ENCODE measurements at places on chromosomes 7 and 10. TPM values are rescaled to one million over a fixed set of nuclear protein-coding genes. Genes with fewer than 3 reads are reported as not detected.

DNA sequence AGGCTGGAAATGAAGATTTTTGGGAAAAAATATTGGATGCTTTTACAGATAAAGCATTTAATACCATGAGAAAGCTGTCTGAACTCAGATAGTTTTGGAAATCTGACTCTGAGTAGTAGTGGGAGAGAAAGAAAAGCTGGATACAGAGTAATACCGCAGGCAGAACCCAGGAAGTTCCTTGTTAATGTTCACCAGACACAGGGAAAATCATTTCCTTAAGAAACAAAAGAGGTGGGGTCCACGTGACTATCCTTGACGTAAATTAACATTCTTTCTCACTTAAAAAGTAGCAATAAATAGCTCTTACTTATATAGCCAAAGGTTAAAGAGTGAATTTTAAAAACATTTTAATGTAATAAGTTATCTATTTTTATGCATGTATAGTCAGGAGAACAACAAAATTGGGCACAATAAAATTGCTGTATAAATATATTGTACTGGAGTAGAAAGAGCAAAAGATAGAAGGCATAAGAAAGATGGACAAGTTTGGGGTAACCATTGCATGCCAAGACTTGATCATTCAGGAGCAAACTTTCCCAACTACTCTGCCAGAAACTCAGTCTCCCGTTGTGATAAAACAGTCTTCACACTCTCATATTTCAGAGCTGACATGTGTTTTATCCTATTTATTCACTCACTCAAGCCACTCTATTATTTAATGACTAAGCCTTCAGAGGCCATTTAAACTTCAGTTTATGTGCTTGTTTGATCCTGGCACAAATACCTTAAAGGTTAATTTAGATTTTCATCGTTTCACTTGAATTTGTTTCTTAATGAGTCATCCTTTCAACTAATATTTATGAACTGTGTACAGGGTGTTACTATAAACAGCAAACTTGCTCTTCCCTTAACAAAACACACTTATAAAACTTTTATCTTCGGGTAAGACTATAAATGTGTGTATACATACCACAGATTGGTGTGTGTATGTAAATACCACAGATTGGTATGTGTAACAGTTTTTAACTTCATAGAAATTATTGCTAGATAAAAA lies 143.1 kb downstream of the GNAI1 start:
- DNase-seq = no peak

GRCh38 chr7:82599895-82600294 lies 156.3 kb upstream of the CACNA2D1 start:
- DNase-seq = no peak

- DNase-seq = no peak
Observed at GRCh38 chr7:1533547-1534329, 3.2 kb downstream of the MAFK start.

DNA sequence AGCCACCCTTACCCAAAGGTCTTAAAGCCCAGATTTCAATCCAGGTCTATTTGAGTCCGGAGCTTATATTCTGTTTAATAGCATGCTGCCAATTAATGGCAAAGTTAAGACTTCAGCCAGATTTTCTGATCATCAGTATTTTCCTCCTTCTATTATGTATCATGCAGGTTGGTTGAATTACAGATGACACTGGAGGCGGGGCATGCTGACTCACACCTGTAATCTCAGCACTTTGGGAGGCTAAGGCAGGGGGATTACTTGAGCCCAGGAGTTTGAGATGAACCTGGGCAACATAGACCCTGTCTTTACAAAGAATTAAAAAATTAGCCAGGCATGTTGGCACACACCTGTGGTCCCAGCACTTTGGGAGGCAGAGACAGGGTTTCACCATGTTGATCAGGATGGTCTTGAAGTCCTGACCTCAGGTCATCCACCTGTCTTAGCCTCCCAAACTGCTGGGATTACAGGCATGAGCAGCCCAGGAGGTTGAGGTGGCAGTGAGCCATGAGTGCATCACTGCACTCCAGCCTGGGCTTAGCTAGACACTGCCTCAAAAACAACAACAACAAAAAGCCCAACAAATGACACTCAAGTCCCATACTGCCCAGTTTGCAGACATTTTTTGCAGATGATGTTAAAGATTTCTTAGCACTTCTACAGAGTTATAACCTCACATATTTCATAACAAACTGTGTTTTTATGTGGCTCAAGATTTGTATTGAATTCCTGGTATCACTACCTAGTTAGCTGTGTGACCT lies 62.5 kb downstream of the MCU start:
- DNase-seq = no peak

- DNase-seq = no peak
Observed at GRCh38 chr7:25967278-25968204, 184.5 kb upstream of the NFE2L3 start.

DNA sequence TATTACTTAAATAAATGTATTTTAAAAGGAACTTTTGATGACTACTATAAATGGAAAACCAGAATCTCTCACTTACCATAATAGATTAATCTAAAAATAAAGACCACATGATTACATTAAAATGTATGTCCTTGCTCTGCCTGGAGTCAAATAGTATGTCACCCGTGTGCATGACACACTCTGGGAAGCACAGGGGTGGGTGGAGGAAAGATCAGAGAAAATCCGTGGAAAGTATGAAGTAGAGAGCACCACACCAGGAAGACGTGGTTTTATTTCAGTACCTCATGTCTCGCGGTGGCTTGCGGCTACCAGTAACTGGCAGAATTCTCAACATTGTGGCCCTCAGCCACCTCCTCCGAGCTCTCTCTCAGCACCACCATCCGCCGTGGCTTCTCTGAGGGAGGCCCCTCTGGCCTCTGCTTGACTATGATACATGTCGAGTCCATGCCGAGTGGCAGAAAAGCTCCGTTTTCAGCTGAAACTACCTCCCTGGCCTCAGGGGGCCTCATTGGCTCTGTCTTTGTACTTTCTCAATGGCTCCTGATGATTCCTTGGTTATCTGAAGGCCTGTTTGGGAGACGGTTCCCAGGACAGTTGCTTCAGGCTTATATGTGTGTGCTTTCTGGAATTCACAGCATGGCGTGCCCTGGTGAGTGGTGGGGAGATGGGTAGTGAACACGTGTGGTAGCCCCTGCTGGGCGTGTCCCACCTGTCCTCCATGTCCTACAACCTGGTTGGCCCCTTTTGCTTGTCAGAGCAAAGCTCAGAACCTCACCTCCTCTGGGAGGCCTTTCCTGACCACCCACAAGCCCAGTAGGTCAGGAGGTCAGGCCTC lies 49.8 kb downstream of the LHPP start:
- DNase-seq = no peak

Gene PIK3AP1
- polyA plus RNA-seq = 1.9 TPM

Gene SPDYE11
- polyA plus RNA-seq = not detected

Measured in H1 (cell line).